ENCODE measurements at places on chromosomes 5 and 9. TPM values are rescaled to one million over a fixed set of nuclear protein-coding genes. Genes with fewer than 3 reads are reported as not detected.

The CYSRT1 gene
- 0.45 TPM for total RNA-seq

The PPWD1 gene
- 38.9 TPM for total RNA-seq

The TAF11L12 gene
- total RNA-seq, result not detected

The IFT74 gene
- 9.3 TPM for total RNA-seq

The GNG10 gene
- 31.5 TPM for total RNA-seq

The FREM1 gene
- 0.18 TPM for total RNA-seq

The HTR1A gene
- total RNA-seq, result not detected

The ADAMTSL2 gene
- total RNA-seq, result 0.75 TPM

The CORO2A gene
- total RNA-seq, result 0.18 TPM

The TSLP gene
- 0.09 TPM for total RNA-seq

The DMRT3 gene
- not detected for total RNA-seq

The UCK1 gene
- 15.8 TPM for total RNA-seq

The LOX gene
- total RNA-seq, result 22.4 TPM

The JAK2 gene
- total RNA-seq, result 12.2 TPM

The PCDH1 gene
- total RNA-seq, result 222 TPM

The NR2F1 gene
- 24.9 TPM for total RNA-seq

The RAB3C gene
- total RNA-seq, result not detected

The FAM151B gene
- total RNA-seq, result 2.7 TPM

The IL31RA gene
- 0.27 TPM for total RNA-seq

The SLC4A9 gene
- total RNA-seq, result not detected

The NR2F1-AS1 gene
- total RNA-seq, result 17.5 TPM

The KIF4B gene
- 0.27 TPM for total RNA-seq

The ELAVL2 gene
- total RNA-seq, result 0.09 TPM

The OR1K1 gene
- not detected for total RNA-seq

The OR13C4 gene
- not detected for total RNA-seq

The PTRH1 gene
- total RNA-seq, result 49.9 TPM

The CDC25C gene
- 6.6 TPM for total RNA-seq

The OR1J1 gene
- total RNA-seq, result not detected

The IL3 gene
- total RNA-seq, result not detected

The NOP16 gene
- total RNA-seq, result 27.9 TPM

The HACD4 gene
- 0.56 TPM for total RNA-seq

The WHRN gene
- total RNA-seq, result under 0.01 TPM

The FOXD4L3 gene
- total RNA-seq, result not detected

The SAPCD2 gene
- total RNA-seq, result 5.5 TPM

The LRRC14B gene
- total RNA-seq, result not detected

The CREBRF gene
- total RNA-seq, result 10.6 TPM

The PCDHAC2 gene
- 0.09 TPM for total RNA-seq

The LCN15 gene
- not detected for total RNA-seq

The HAVCR2 gene
- total RNA-seq, result not detected

The GPX3 gene
- 3.8 TPM for total RNA-seq

The SNAPC4 gene
- total RNA-seq, result 8.7 TPM

The TICAM2 gene
- total RNA-seq, result 1.5 TPM

The LCN1 gene
- total RNA-seq, result 0.66 TPM

The PNPLA7 gene
- 0.47 TPM for total RNA-seq

Measured in endothelial cell of coronary artery (primary cell).